ENCODE measurements at places on chromosomes 5 and 9.

- no peak for DNase-seq
Measured at GRCh38 chr5:147303251-147303650, 68.4 kb downstream of the STK32A start.

GRCh38 chr5:143558048-143558447 lies 154.6 kb upstream of the NR3C1 start:
- no peak for DNase-seq

GRCh38 chr5:142110046-142110531 lies 1.5 kb downstream of the NDFIP1 start:
- no peak for DNase-seq

GRCh38 chr9:71766663-71767062 lies 1.6 kb downstream of the CEMIP2 start:
- DNase-seq, result no peak

- DNase-seq, result no peak
Measured at GRCh38 chr5:14588758-14589543, 7.4 kb downstream of the OTULINL start.

- DNase-seq, result no peak
Measured at GRCh38 chr5:59674763-59675162, 218.8 kb downstream of the PDE4D start.

GRCh38 chr5:140266471-140267200 lies 36.3 kb downstream of the PFDN1 start:
- DNase-seq, result no peak

GRCh38 chr5:168612123-168612522 lies 33.0 kb upstream of the PANK3 start:
- DNase-seq, result no peak

- no peak for DNase-seq
Measured at GRCh38 chr5:94746731-94747124, 128.3 kb downstream of the SLF1 start.

DNA sequence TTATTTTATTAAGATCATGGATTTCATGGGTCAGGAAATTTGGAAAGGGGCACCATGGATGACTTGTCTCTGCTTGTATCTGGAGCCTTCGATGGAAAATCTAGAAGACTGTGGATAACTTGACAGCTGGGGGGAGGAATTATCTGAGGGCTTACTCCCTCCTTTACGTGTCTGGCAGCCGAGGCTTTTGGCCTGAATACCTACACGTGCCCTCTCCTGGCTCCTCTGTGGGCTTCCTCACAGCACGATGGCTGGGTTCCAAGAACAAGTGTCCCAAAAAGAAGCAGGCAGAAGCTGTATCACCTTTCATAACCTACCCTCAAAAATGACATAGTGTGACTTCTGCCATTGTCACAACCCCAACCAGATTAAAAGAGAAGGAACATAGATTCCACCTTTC lies 228.9 kb downstream of the GRIA1 start:
- no peak for DNase-seq

DNA sequence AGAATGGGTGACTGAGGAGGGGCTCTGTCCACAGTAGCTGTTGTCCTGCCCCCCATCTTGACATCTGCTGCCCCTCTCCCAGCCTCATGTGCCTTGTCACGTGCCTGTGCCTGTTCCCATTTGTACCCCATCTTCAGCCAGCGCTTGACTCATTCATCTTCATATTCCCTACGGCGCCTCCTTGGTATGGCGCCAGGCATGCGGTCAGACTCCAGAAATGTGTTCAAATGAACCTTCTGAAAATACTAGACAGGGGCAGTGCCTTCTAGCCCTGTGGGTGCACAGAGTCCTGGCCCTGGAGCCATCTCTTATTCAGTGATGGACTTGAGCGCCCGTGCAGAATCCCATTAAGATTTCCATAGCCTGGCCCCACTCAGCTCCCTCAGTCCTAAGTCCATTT lies 46.2 kb downstream of the CFAP77 start:
- no peak for DNase-seq

DNA sequence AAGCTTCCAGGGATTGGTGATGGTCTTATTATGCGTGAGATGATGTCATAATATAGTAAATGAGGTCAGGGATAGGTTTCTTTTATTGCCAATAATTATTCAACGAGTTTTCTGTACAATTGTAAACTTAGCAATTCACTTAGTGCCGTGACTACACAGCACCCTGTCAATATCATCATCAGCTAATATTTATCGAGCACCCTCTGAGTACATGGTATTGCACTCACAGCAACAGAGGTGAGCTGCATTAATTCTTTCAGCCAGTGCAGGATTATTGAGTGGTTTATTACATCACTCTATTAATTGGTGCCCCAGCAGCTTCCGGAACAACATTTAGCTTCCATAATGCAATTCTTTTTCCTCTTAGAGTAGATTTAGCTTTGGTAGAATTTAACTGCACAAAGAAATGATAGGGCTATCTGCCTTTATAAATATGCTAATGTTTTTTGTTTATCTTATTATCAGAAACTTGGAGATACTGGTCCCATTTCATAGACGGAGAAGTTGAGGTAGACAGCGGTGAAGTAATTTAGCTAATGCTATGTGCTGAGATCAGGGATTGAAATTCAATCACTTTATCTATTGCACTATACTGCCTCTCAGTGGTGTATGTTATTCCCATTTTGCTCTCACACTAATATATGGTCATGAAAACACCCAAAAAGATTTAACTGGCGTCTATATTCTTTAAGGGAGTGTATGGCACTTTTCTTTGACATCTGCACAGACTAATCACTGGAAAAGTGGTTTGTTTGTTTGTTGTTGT lies 726.1 kb upstream of the WWC1 start:
- no peak for DNase-seq

GRCh38 chr5:109053995-109054417 lies 306.3 kb downstream of the FER start:
- DNase-seq, result no peak

DNA sequence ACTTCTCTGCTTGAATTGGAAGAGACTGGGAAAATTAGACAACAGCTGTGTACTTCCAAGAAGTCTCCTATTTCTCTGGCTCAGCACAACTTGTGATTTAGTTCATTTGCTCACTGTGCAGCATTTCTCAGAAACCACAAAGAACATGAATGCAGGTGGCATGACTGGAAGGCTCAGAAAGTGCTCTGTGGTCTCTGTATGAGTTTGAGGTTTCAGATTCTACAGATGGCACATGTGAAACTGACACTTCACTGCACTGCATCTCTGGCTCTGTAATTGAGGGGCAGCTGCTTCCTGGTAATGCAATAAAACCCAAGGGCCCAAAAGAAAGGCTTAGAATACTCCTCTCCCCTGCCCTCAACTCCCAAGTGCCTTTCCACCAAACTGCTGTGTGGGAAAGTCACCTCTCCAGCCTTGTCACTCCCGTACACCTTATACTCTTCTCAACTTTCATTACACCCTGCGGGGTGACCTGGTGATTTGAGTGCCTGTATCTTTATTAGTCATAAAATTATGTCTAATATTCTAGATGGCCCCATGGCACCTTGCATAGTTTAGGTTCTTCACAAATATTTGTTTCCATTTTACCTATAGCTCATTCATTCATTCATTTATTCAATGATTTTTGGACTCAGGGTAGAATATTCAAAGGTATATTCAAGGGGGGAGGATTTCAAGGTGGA lies 82.5 kb downstream of the ESM1 start:
- no peak for DNase-seq

DNA sequence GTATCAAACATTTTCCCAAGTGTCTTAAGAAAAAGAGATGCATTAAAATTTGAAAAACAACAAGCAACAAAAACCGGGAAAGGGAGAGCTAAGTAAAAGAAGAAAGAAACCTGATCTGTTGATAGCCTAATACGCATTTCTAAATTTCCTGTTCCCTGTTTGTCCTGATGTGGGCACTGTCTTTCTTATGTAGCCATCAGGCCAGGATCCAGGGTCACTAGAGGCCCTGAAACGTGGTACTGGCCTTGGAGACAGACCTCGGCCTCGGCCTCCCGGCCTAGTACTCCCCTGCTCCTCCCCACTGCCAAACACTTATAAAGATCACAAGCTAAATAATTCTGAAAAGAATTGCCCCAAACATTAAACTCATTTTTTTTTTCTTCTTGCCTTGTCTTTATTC lies 547.2 kb downstream of the IRX1 start:
- DNase-seq, result no peak

DNA sequence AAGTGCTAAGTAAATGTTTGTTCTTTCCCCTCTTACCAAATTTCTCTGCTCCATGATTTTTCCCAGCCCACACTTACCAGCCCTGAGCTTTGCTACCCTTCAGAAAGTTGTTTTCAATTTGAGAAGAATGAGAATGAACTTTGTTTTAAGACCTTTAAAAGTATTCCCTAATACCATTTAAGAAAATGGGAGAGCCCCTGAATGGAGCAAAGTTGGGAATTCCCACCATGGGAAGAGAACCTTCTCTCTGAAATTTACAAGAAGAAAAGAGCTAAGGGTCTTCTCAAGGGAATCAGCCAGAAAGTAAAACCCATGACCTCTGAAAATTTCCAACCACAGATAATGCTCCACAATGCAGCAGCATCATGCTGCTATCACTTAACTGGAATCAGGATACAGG lies 17.7 kb downstream of the ZNF366 start:
- no peak for DNase-seq

DNA sequence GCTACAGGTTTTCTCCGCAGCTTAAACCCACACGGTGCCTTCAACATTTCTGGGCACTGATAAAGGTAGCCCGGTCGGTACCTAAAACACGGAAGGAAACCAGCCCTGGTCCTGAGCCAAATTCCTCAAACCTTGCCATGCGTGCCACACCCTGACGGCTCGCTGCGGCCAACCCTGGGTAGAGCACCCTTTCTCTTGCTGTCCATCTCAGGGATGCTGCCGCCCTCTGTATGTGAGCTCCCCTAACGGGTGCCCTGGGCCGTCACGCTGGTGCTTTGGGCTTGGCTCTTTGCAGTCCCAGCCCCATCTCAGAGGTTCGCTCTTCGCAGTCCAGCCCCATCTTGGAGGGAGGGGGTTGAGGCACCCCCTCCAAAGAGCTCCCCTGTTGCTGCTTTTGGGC lies 43.9 kb downstream of the PNPLA7 start:
- DNase-seq, result no peak

- no peak for DNase-seq
Measured at GRCh38 chr5:94288937-94289336, 329.5 kb downstream of the KIAA0825 start.

DNA sequence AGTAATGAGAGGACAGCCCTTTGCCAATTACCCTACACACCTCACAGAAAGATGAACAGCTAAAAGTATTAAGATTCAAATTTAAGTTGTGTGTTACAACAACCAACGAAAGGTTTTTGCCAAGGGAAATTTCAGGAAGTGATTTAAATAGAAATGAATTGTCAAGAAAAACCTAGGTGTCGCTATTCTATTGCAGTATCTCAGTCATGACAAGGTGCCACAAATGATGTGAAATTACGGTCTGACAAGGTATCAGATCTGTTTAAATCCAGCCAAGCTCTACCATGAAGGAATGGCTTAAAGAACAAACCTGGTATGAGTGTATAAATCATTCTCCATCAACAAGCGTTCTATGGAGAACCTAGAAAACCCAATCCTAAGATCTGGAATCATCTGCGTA lies 189.7 kb downstream of the ATPSCKMT start:
- DNase-seq, result no peak

DNA sequence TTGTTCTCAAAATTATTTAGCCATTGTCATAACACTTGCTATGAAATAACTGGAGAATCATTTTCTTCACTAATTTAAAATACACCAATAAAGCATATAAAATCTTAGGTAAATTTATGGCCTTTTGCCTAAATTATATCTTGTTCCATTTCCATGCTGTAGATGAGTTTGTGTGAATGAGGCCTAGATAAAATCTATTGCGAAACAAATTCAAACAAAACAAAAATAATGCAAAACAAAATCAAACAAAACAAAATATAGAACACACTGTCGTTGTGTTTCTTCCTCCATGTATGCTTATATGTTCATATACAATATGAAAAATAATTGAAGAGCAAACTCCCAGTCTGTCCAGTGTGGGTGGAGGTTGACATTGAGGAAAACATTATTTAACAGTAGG lies 1020.7 kb downstream of the PTPRD start:
- DNase-seq, result no peak

- no peak for DNase-seq
Measured at GRCh38 chr9:82489201-82489821, 500.7 kb downstream of the SPATA31D1 start.

DNA sequence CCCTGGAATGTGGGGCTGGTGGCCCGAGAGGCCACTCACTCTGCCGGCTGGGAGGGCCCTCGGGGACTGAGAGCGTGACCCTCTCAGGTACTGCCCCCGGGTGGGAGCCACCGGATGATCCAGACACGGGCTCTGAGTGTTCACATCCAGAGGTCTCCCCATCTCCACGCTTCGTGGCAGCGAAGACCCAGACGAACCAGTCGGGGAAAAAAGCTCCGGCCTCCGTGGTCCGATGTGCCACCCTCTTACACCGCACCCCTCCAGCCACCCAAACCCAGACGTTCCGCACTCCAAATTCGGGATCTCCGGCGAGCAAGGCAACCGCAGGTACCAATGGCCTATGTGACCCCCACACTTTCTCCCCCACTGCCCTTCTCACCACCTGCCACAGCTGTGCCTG lies 49.5 kb downstream of the AMBP start:
- DNase-seq, result no peak

GRCh38 chr5:126119887-126120442 lies 303.2 kb upstream of the GRAMD2B start:
- no peak for DNase-seq

DNA sequence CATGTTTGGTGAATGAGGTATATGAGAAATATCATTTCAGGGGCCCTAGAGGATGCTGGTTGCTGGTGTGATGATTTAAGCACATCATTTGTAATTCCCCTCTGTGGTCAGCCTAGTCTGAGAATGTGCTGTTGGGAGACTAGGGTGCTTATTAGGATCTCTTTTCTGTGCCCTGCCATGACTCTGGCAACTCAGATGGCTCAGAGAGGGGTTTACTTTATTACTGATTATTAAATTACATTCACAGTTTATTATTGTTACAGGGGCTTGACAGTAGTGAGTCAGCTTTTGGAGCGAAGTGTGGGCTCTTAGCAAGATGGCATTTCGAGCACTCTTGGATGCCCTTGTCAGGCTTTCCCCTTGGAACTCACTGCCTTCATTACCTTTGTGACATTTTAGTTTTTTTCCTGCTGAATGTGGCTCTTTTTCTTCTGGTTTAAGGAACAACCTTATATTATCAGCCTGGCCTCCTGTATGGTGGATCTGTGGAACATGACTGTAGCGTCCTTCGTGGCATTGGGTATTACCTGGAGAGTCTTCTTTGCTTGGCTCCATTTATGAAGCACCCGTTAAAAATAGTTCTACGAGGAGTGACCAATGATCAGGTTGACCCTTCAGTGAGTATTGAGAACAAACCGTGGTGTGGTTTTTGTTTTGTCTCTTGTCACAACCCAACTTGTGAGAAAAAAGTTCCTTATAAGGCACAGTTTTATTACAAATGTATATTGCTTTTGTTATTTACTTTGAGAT lies 33.8 kb downstream of the RCL1 start:
- DNase-seq, result no peak

- DNase-seq, result no peak
Measured at GRCh38 chr9:71308454-71308853, 187.0 kb upstream of the TRPM3 start.
